ENCODE measurements at places on chromosomes 13 and 19. TPM values are rescaled to one million over a fixed set of nuclear protein-coding genes. Genes with fewer than 3 reads are reported as not detected.

Gene HIPK4
- 0.06 TPM for total RNA-seq

Gene ZNF77
- 3.2 TPM for total RNA-seq

Gene LRRC63
- not detected for total RNA-seq

Gene NKPD1
- 0.06 TPM for total RNA-seq

Gene LRRC25
- total RNA-seq = not detected

Gene UGGT2
- 58.9 TPM for total RNA-seq

All from aortic smooth muscle cell (primary cell).